Motor neuron (in vitro differentiated cells): ENCODE measurements at places on chromosomes 1 and 21.

GRCh38 chr1:10644307-10645128, 151.9 kb downstream of the CASZ1 start:
- ATAC-seq = no peak

DNA sequence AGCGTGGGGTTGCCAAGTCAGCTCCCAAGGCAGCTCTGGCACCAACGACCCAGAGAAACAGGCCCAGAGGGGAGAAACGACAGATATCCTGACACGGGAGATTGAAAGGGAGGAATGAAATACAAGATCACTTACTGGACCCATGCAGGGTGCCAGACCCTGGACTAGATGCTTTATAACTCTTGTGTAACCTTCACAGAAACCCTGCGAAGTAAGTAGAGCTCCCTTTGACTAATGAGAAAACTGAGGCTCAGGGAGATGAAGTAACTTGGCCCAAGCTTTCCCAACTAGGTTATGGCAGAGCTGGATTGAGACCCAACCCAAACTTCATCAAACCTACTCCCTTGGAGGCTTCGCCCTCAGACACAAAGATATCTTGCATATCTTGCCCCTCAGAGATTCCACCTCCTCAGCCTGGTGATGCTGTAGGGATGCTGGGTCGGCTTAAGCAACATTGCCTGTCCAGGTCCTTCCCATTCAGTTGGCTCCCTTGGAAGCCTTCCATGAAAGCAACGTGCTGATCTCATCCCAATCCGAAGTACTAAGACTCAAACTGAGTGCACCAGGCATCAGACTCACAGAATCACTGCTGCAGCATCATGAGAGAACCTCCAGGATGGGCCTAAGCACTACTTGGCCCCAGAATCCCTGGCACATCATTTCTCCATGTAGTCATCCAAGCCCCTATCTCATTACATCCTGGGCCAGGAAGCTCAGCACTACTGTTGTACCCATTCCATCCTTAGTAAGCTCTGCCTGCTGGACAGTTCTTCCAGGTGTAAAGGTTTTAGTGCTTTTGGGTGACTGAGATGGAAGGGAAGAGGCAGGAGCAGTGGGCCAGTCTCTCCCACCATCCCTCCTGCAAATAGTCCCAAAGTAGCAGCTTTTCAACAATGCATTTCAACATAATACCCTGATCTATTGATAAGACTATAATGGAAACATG, 1.1 kb upstream of the IGSF9 start:
- no peak for ATAC-seq

- peak; percentile 56 for ATAC-seq
Measured at GRCh38 chr1:15848929-15849774, 1.6 kb downstream of the SPEN start.

DNA sequence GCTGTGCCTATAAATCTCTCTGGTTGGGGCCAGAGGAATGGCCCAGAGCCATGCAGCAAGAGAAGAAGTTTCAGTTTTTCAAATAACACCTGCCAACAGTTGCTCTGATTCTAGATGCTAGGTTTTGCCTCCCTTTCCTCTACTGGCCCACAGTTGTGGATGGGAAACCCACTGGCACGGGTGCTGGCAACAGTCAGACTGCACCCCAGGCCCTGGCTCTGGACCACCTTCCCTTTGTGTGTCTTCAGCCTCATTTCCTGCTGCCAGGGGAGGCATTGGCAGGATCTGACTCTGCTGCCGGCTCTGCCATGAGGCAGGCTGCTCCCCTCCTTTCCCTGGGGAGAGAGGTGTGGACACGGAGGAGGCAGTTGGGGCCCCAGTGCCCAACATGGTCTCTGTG, 142.0 kb downstream of the IGSF21 start:
- ATAC-seq = no peak

GRCh38 chr1:43405876-43406234, 16.2 kb downstream of the SZT2 start:
- no peak for ATAC-seq

GRCh38 chr1:82927753-82928152, 1071.2 kb downstream of the TTLL7 start:
- peak; percentile 71 for ATAC-seq

GRCh38 chr21:38434913-38435533, 63.3 kb downstream of the ERG start:
- no peak for ATAC-seq

GRCh38 chr1:98437011-98437410, 224.5 kb upstream of the SNX7 start:
- ATAC-seq = no peak

DNA sequence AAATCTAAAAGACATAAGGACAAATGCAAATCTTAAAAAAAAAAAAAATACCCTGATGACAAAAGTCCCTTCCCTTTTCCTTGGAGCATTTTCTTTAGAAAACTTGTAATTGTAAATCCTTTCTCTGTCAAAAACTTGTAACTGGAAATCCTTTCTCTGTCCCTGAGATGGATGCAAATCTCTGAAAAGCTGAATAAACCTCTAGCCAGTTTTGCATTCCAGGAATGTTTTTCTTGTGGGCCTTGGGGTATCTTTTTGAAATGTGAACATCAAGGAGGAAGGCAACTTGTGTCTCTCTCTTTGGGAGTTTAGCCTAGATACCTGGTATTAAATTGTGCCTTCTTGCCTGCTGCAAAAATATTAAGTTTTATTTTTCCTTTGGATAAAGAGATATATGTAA, 305.3 kb downstream of the KCNT2 start:
- ATAC-seq = peak; percentile 55

- ATAC-seq = peak; percentile 51
Measured at GRCh38 chr1:33378524-33378923, 52.4 kb downstream of the PHC2 start.

DNA sequence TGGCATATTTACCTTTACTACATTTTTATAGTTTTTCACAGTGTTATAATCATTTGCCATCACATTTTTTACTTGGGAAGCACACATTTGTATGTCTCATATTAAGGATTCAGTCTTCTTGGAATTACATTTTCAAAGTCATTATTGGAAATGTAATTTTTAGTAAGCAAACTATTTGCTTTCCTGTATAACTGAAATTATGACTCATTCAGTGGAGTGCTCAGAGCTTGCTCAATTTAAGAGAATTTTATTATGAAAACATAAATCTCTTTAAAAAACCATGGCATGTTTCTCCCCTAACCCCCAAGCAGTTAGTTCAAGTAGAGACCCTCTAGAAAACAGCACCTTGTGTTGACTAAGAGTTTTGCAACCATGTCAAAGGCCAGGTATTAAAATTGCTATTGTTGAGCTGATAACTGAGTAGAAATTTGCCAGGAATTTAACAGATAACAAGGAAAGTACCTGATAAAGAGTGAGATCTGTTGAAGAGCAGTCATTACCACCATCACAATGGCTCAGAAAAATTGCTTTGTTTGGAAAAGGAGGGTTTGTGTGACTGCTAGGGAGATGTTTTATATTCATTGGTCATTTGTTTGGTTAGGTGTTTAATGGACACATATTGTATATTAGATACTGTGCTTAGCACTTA, 105.9 kb downstream of the KCNK2 start:
- ATAC-seq = no peak

GRCh38 chr1:234645964-234646363, 36.0 kb upstream of the IRF2BP2 start:
- no peak for ATAC-seq

DNA sequence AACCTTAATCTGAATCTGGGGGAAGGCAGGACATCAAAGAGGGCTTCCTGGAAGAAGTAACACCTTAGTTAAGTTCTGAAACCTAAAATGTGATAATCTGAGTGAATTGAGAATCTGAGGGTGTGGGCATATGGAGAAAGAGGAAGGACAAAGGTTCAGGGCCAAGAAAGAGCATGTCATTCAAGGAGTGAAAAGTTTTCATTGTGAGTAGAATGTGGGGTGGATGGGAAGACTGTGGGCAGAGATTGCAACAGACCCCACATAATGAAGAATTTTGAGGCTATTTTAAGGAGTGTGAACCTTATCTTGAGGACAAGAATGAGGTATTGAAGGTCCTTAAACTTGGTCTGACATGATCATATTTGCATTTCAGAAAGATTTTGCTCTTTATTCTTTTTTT, 227.2 kb downstream of the PTGER3 start:
- no peak for ATAC-seq

- no peak for ATAC-seq
Measured at GRCh38 chr1:241957692-241958494, at the start of gene BECN2. Gene BECN2, plus strand, starts transcription at chr1:241957767. Its CDS starts 0 bp downstream, at chr1:241957767.

DNA sequence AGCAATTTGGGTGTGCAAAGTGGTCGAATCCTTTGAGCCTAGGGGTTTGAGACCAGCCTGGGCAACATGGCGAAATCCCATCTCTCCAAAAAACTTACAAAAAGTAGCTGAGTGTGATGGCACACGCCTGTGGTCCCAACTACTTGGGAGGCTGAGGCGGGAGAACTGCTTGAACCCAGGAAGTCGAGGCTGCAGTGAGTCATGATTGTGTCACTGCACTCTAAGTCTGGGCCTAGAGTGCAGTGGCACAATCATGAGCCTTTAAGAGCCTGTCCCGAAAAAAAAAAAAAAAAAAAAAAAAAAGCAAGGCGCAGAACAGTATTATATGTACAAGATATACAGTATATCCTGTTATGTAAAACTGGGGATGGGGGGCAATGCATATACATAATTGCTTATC, 25.1 kb upstream of the HTR1D start:
- no peak for ATAC-seq

DNA sequence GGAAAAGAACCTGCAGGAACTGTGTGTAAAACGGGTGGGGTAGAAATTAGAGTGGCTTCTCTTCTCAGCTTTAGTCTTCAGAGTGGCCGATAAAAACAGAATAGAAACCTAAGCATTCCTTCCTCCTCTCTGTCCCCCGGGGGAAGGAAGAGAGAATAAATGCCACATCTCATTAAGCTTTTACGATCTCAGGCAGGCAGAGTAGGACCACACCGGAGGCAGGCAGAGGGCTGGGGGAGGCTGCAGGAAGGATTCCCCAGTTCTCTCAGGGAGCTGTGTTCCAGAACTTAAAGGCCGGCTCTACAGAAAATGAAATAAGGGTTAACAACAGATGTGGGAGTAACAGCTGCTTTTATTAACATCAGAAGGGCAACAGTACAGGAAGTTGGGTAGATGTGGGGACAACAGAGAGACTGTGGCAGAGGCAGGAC, 24.5 kb upstream of the MEF2D start:
- ATAC-seq = no peak

- ATAC-seq = no peak
Measured at GRCh38 chr1:10914056-10914455, 98.4 kb upstream of the TARDBP start.

- ATAC-seq = no peak
Measured at GRCh38 chr1:24421502-24421901, 5.9 kb downstream of the NIPAL3 start.

GRCh38 chr1:207486198-207486597, 9.8 kb upstream of the CR1 start:
- ATAC-seq = no peak

DNA sequence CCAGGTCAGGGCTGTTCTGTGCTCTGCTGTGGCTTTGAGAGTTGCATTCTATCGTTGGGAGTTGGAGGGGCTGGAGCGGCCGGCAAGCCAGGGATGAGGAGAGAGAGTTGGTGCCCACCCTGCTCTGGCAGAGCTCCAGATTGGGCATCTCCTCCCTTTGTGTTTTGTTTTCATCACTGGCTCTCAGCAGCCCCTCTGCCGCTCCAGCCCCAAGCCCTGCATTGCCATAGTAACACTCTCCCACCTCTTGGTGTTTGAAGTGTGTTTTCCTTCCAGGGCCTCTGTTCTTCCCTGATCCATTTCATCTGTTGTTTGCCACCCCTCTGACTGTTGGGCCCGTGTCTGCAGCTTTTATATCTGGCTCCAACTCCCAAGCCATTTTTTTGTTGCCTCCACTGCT, 152.7 kb downstream of the URB2 start:
- no peak for ATAC-seq

- ATAC-seq = no peak
Measured at GRCh38 chr1:34127006-34128000, 37.7 kb downstream of the CSMD2 start.

- no peak for ATAC-seq
Measured at GRCh38 chr1:10615932-10616671, 141.4 kb downstream of the PEX14 start.

- ATAC-seq = no peak
Measured at GRCh38 chr1:218516526-218516925, 171.4 kb downstream of the TGFB2 start.

- ATAC-seq = peak; percentile 90
Measured at GRCh38 chr21:17688912-17689874, 76.5 kb upstream of the BTG3 start.
